Activated T-helper 17 cell treated with anti-CD3 and anti-CD28 coated beads, Interleukin-2, amount 50 U/mL, for 72 hours (primary cell): ENCODE measurements at places on chromosomes 11 and 22. TPM values are rescaled to one million over a fixed set of nuclear protein-coding genes. Genes with fewer than 3 reads are reported as not detected.

Gene SPTBN2
- total RNA-seq, result 0.45 TPM

DNA sequence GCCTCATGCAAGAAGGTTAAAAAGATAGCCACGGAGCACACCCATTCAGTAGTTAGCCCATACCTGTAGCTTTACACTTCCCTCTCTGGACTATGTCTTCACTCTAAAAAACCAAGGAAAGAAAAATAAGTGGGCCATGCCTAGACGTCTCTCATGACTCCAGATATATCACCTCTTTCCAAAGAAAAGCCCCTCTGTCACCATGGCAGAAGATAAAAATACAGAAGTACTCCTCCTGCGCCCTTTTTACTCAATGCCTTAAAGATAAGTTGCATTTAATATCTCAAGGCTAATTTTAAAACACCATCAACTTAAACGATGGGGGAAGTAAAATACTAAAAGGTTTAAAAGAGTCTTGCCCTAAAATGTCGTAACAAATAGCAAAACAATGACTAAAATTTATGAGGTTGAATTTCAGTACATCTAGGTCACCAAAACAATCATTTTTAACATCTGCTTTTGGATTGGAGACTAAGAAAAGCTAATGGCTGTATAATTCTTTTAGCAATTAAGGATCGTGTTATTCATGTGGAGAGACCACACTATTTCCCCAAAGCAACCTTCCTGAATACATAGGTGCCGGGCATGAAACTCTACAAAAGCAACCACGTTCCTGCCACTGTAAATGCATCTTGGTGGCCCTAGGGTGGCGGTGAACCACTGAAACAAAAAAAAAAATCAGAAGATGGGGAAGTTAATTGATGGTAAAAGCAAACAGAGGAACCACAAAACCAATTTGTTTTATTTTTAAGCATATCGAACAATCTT, 46.0 kb downstream of the CELF1 start:
- no peak for ATAC-seq

Gene OR51G1
- not detected for total RNA-seq

GRCh38 chr11:61547246-61547645, 33.6 kb downstream of the SYT7 start:
- ATAC-seq, result no peak

- no peak for ATAC-seq
Measured at GRCh38 chr11:10920205-10920604, 62.4 kb upstream of the ZBED5 start.

- ATAC-seq, result no peak
Measured at GRCh38 chr11:30172883-30173311, 57.9 kb upstream of the FSHB start.

GRCh38 chr11:119739021-119739703, 10.2 kb upstream of the NECTIN1 start:
- ATAC-seq, result no peak

- ATAC-seq, result no peak
Measured at GRCh38 chr11:50298182-50298988, 265.7 kb downstream of the OR4C45 start.

DNA sequence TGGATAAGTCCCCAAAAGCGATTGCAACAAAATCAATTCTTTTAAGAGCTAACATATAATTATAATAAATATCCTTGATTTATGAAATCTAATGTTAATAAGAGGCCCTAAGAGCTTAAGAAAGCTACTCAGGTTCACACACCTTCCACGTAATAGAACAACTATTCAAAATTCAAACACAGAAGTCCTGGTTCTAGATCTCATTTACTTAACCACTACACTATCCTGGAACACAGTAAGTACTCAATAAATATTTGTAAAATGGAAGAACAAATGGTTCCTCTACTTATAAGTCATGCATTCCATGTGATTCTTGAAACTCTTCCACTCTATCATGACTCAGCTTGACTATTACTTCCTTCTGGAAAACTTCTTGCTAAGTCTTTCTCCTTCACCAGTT, 268.2 kb downstream of the FAM181B start:
- no peak for ATAC-seq

Gene PRR5
- 19.9 TPM for total RNA-seq

DNA sequence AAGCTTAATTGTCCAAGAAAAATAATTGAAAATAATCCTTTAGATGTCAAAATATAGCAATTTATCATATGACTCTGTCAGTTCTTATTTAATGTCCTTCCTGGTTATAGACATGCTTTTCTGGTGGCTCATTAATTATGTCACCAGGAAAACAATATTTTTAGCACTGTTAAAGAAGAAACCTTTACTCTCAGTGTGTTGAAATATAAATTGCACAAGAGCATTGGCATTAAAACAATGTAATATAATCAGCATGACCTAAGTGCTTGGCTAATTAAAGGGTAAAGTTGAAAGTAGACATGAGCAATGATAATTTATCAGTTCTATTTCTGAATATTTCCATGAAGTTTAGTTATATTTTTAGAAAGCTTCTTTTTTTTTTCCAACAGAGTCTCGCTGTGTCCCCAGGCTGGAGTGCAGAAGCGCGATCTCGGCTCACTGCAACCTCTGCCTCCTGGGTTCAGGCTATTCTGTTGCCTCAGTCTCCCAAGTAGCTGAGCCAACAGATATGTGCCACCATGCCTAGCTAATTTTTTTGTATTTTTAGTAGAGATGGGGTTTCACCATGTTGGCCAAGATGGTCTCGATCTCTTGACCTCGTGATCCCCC, 232.3 kb downstream of the JRKL start:
- ATAC-seq, result no peak

Gene RHOD
- 0.22 TPM for total RNA-seq

Gene TSSK2
- not detected for total RNA-seq

GRCh38 chr22:31537019-31537535, 40.7 kb downstream of the SFI1 start:
- peak; percentile 87 for ATAC-seq

Gene DRD4
- 3.8 TPM for total RNA-seq

- no peak for ATAC-seq
Measured at GRCh38 chr11:115629456-115630015, 125.3 kb upstream of the CADM1 start.

GRCh38 chr11:92869716-92870115, 99.7 kb upstream of the MTNR1B start:
- ATAC-seq, result no peak

- ATAC-seq, result peak; percentile 44
Measured at GRCh38 chr11:126968915-126969314, 31.7 kb downstream of the KIRREL3 start.

Gene EXPH5
- 6.0 TPM for total RNA-seq

DNA sequence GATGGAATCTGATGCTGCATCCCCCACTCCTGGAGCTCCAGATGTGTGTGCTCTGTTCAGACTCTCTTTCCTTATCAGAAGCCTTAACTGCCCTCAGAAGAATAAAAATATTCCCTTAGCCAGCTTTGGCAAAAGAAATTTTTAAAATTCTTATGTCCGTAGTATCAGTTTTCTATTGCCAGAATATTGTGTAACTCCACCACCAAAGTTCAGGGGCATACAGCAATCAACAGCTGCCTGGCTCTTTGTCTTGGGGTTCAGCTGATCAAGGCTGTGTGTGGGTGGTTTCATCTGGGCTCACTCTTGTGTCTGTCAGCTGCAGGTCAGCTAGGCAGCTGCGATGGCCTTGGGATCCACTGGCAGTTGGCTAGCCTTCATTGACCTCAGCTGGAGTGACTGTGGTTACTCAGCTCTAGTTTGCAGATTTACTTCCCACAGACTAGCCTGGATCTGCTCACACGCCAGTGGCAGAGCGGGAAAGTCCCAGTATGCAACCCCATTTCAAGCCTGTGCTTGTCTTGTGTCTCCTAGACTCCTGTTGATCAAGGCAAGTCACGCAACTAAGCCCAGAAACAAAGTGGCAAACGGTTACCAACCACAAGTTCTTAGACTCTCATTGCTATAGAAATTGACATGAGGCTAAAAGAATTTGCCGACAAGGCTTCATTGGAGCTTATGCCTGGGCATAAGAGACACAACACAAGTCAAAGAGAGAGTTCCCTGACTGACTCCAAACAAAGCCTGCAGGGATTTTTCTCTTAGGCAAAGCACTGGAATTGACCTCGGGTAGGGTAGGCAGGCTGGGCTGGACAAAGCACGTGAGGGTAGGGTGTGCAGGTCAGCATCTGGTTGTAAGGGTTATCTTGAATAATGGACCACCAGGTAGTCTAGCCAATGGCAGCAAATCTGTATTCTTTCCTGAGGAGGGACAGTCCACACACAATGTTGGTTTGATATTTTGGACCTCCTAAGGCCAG, 7.5 kb downstream of the TMEM138 start:
- ATAC-seq, result peak; percentile 51

DNA sequence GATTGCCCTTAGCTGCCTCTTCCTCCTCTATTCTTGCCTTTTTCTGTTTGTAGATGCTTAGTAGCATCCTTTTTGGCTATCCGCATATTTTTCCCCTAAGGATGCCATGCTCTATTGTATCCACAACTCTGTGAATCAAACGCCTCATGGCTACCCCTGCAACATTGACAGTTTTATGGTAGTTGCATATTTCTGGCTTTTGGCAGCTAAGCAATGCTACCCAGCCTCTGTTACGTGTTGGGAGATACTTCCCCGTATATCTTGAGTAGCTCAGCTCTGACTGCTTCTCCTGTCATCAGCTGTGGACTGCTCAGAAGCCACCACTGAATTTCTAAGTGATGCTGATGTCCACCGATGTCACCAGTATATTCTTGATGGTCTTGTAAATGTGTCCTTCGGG, 15.1 kb upstream of the SLC3A2 start:
- no peak for ATAC-seq

- no peak for ATAC-seq
Measured at GRCh38 chr11:134244593-134244992, 8.6 kb downstream of the THYN1 start.

Gene GNB1L
- total RNA-seq, result 10.8 TPM

GRCh38 chr11:10453261-10453660, 1.8 kb upstream of the AMPD3 start:
- no peak for ATAC-seq

GRCh38 chr22:33130473-33130872, 72.3 kb upstream of the SYN3 start:
- ATAC-seq, result no peak

GRCh38 chr11:102882389-102883024, 7.7 kb upstream of the MMP12 start:
- peak; percentile 81 for ATAC-seq

GRCh38 chr11:85095239-85095638, 531.9 kb downstream of the DLG2 start:
- ATAC-seq, result no peak
